ENCODE measurements at places on chromosomes 6 and 20.

GRCh38 chr20:8265588-8265987, 133.5 kb downstream of the PLCB1 start:
- DNase-seq = no peak

DNA sequence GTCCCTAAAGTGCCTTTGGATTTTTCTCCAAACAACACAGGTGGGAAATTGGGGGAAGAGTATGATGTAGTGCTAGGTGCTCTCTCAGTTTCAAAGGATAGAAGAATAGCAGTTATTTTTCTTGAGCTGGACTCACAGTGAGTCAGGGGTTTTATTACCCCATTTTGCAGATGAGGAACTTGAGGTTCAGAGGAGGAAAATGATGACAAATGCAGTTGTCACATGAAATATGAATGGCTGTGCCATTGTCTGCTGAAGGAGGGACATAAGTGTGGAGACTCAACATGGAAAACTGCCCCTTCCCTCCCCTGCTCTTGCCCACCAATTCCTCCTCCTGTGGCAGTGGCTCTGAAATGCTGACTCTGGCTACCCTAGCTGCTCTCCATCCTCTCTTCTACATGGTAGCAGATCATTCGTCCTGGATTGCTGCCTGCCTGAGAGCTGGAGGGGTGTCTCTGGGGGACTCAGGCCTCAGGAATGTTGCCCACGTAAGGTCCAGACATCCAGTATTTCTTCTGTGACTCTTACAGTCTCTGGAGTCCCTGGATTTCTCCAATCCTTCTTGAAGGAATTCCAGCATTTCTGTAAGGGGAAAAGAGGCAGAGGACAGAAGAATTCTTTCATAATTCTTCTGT, 37.6 kb upstream of the EPB41L1 start:
- DNase-seq = peak; percentile 86

- no peak for DNase-seq
Observed at GRCh38 chr20:31890646-31891045, 20.2 kb downstream of the TTLL9 start.

- no peak for DNase-seq
Observed at GRCh38 chr6:82074556-82074955, 173.0 kb downstream of the IBTK start.

Data from fibroblast of mammary gland (primary cell).